ENCODE measurements at places on chromosomes 16 and 17. TPM values are rescaled to one million over a fixed set of nuclear protein-coding genes. Genes with fewer than 3 reads are reported as not detected.

The KRT38 gene
- not detected for total RNA-seq

The SMIM5 gene
- not detected for total RNA-seq

The AANAT gene
- not detected for total RNA-seq

The PRAC1 gene
- not detected for total RNA-seq

The HIGD1B gene
- total RNA-seq = not detected

The DNAH2 gene
- 0.16 TPM for total RNA-seq

The MMP25 gene
- total RNA-seq = not detected

The LITAFD gene
- total RNA-seq = not detected

The FAAP100 gene
- total RNA-seq = 12.9 TPM

The ABCA9 gene
- 18.1 TPM for total RNA-seq

The POLR3K gene
- total RNA-seq = 2.7 TPM

The CRYBA1 gene
- not detected for total RNA-seq

The PRSS36 gene
- total RNA-seq = 0.17 TPM

The NECAB2 gene
- total RNA-seq = not detected

The NLRC3 gene
- total RNA-seq = under 0.01 TPM

The WDR45B gene
- total RNA-seq = 40.9 TPM

The ABAT gene
- 2.7 TPM for total RNA-seq

The CDRT15 gene
- not detected for total RNA-seq

The GGA2 gene
- 24.4 TPM for total RNA-seq

The CCDC47 gene
- total RNA-seq = 59.6 TPM

The RPA1 gene
- 27.3 TPM for total RNA-seq

The NPIPB6 gene
- total RNA-seq = 0.47 TPM

The CES5A gene
- total RNA-seq = not detected

The NEK8 gene
- total RNA-seq = 5.0 TPM

The CBLN1 gene
- not detected for total RNA-seq

The CAMTA2 gene
- 4.5 TPM for total RNA-seq

The TEX14 gene
- total RNA-seq = under 0.01 TPM

The SLC16A13 gene
- 0.47 TPM for total RNA-seq

The HNF1B gene
- total RNA-seq = not detected

The HS3ST3A1 gene
- total RNA-seq = 11.2 TPM

The CAPNS2 gene
- total RNA-seq = 1.7 TPM

The IL34 gene
- total RNA-seq = 3.9 TPM

The KRT40 gene
- not detected for total RNA-seq

The NMRAL1 gene
- total RNA-seq = 59.3 TPM

The CD300LF gene
- total RNA-seq = not detected

The ZDHHC7 gene
- total RNA-seq = 68.6 TPM

The FBXO39 gene
- total RNA-seq = 0.09 TPM

The RTN4RL1 gene
- total RNA-seq = 0.47 TPM

The LLGL2 gene
- 0.47 TPM for total RNA-seq

The PHKG2 gene
- 14.3 TPM for total RNA-seq

The ZP2 gene
- total RNA-seq = not detected

The HDAC5 gene
- 44.6 TPM for total RNA-seq

The CDR2L gene
- 6.4 TPM for total RNA-seq
